ENCODE measurements at places on chromosomes 2 and 18.

DNA sequence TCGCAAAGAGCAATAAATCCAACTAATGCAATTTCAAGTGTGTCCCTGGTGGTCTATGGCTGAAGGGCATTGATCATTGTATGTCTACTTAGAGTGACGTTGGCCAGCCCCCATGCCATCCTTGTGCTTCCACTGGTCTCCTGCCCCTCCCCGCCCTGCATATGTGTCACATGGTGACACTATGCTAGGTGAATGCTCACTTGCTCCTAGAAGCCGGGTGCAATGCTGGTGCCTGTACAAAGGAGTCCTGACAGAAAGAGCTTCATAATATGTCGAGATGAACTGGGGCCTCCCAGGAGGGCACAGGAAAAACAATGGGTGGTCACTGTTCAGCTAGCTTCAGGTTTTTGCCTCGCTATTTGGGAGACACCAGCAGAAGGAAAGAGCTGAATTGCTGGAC is 5.9 kb upstream of the TRABD2A start:
- DNase-seq: no peak

GRCh38 chr18:29326214-29326613 is 1149.3 kb upstream of the CDH2 start:
- DNase-seq: no peak

- DNase-seq: no peak
These were observed 61.7 kb downstream of the MEX3C start for GRCh38 chr18:51135795-51136194.

DNA sequence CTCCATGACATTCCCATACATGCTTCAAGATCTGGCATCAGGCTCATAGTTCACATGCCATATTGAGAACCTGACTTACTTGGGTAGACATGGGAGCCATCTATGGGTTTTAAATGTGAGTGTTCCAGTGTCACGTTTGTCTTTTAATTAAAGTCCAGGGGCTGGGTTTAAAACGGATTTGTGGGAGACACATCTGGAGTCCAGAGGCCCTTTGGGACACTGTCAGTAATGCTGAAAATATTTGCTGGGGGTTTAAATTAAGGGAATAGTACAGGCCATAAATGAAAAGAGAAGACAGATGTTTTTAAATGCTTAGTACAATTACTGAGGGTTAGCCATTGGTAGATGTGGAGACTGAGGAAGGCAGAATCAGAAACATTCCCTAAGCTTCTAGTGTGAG is 478.0 kb downstream of the PID1 start:
- no peak for DNase-seq

DNA sequence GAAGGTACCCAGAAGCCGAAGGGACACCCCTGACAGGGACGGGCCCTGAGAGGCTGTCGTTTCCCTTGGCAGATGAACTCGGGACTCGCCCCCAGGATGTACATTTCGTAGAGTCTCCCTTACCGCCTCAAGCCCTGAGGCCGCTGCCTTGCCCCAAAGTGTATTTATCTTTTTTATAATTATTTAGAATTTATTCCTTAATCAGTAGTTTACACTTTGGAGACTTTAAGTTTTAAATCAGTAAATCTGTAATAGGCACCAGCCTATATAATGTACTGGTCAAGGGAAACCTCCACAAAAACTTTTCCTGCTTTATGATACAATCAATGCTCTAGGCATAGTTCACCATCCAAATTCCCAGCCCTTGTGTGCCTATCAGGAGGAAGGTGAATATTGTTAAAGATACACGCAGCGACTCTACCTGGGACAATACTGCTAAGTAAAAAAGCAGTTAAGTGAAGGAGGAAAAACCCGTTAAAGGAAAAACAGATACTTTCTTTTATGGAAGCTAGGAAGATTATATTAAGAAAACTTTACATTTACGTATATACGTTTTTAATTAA is 848 bp downstream of the VRK2 start:
- no peak for DNase-seq

DNA sequence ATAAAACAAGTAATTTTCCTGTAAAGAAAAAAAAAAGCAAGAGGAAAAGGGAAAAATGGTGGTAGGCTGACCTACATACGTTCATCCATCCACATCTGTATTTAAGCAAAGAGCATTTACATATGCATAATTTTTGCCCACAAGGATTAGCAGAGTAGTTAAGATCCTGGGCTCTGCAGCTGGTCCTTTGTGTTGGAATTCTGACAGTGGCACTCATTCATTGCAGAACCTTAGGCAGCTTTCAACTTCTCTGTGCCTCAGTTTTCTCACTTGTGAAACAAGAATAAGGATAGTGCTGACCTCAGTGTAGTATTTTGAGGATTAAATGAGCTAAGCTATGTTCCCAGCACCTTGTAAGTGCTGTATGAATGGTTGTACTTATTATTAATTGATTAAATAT is 211.3 kb downstream of the ARL4C start:
- no peak for DNase-seq

DNA sequence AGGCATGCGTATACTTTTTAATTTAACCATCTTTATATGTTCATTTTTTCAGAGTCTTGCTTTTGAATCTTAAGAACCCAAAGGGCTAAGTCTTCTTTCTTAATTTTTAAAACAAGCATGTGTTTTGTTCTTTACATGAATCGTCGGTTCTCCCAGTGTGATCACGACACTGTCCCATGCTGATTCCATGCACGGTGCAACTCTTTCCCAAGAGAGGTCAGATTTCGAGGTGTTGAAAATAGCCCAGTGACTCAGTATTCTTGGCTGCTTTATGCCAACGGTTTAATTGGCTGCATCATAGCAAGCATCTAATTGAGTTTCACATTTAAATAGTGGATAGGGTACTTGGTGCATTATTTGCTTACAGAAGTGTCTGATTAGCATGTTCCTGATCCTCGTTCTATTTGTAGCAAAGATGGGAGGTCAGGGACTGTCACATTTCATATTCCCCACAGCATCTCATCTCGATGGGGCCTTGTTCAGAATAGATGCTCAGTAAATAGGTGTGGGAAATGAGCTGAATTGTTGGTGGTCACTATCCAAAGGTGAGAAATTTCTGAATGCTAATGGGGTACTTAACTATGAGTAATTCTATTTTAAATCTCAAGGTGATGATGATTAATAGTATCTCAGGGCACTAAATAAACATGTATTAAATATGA is 2.8 kb downstream of the NPAS2 start:
- DNase-seq: no peak

DNA sequence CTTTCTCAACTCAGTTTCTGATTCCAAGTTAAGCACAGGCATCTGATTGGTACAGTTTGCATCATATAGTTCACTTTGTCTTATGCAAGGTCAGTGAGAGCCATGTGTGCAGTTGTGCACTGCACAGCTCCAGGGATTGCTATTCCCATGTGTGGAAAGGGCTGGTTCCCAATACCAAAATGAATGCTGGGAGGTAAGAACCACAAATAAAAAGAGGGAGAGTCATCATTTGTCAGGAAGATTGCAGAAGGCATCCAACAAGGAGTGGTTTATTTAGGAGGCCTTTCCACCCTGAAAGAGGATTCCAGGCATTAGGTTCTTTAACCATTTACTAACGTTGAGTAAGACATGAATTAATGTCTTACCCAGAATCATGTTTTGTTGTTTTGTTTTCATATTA is 141.2 kb upstream of the ST6GAL2 start:
- no peak for DNase-seq

DNA sequence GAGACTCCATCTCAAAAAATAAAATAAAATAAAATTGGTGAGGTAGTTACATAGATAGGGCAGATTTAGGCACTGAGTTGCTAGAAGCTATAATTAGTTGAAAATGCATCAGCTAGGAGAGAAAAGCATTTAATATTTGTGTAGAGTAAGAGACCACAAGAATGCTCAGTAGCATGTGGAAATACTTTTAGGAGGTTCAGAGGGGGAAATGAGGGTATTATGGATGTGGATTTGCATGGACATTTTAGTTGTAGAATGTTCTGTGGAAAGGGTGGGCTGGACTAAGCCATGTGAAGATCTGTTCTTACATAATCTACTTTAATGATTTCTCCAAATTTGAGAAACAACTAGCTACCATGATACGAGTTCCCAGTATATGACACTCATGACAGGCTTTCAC is 95.5 kb downstream of the ATP9B start:
- DNase-seq: no peak

DNA sequence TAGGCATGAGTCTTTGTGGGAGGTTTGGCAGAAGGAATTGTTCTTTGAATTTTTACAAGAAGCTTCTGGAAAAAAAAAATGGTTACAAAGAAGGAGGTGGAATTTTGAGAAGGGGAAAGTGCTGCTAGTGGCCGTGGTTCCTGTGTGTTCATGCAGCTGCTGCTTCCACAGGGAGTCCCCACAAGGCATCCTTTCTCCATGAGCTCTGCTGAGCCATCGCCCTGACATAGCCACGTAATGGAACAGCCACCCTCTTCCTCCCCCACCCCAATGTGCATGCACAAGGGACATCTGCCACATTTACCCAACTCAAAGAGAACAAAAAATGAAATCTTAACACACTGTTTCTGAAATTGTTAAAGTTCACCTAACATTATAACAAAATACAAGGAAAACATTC is 529.7 kb downstream of the SATB2 start:
- no peak for DNase-seq

DNA sequence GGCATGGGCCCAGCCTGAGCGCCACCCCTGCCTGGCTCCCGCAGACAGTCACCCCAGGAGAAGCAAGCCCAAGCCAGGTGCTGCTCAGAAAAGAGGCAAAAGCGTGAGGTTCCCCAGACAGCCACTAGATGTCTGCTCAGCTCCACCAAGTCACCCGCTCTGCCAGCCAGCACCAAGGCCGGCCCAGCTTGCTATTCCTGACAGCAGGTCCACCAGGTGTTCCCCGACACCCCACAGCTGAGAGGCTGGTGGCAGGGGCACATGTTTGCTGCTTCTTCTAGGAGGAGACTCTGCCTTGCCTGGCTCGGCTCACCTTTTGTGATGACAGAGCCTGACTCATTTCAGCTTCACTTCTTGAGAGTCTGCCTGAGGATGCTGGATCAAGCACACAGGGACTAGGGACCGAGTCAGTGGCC is 206.7 kb downstream of the MGAT5 start:
- DNase-seq: peak; percentile 81

- no peak for DNase-seq
These were observed 63.2 kb upstream of the MGAT4A start for GRCh38 chr2:98793897-98794830.

GRCh38 chr2:74497777-74498499 is 1.5 kb downstream of the LBX2 start:
- peak; percentile 80 for DNase-seq

DNA sequence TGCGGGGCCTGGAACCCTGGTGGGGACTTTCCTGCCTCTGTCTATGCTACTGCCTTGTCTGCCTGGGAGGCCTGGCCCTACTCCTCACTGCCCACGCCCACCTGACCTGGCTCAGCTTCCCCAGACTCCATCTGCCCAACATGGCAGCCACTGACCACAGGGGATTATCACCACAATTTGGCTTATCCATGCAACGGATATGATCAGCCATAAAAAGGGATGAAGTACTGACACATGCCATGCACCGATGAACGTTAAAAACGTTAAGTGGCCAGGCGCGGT is 5.9 kb upstream of the KCNF1 start:
- DNase-seq: no peak

- no peak for DNase-seq
These were observed 289.0 kb downstream of the RNF144A start for GRCh38 chr2:7206111-7206810.

DNA sequence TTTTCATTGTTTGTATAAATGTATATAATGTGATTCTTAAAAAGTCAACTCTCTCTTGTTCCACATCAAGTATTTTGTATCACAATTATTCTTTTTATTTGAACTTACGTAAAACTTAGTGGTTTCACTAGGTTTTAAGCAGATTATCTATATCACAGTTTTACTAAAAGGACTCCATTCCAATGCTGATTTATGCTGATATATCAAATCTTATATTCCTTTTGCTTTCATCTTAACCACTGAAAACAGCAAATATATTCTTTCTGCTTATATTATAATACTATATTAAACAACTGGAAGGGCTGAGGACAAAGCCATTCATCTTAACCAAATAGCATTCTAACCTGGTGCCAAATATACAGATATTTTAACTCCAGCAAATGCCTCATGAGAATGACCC is 24.2 kb downstream of the TRAPPC8 start:
- DNase-seq: no peak

DNA sequence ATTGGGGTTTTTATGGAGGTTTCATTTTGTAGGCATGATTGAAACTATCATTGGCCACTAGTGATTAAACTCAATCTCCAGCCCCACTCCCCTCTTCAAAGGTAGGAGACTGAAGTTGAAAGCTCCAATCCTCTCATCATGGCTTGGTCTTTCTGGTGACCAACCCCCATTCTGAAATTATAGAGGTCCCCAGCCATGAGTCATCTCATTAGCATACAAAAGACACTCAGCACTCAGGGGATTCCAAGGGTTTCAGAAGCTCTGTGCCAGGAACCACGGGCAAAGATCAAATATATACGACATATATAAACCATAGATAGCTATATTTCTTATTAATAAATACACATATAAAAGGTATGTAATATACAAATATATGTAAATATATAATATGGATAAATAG is 256.0 kb upstream of the POU3F3 start:
- DNase-seq: no peak

GRCh38 chr2:66509326-66509811 is 74.4 kb downstream of the MEIS1 start:
- DNase-seq: no peak

DNA sequence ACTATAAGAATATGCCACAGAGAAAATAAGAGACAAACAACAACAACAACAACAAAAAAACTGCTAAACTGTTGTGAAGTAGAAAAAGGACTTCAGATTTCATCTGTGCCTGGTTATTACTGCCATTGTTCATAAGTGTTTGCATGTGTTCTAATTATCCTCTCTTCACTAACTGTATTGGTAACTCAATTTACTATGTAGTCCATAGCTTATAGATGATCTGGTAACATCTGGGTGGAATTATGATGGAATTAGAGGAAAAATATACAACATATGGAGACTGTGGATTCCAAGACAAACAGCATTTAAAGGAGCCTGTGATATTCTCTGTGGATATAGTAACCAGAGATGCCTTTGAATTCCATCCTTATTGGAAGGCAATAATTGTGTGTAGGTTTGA is 1891.5 kb upstream of the PIK3C3 start:
- DNase-seq: no peak

GRCh38 chr2:143629340-143629739 is 500.1 kb downstream of the ARHGAP15 start:
- DNase-seq: no peak

DNA sequence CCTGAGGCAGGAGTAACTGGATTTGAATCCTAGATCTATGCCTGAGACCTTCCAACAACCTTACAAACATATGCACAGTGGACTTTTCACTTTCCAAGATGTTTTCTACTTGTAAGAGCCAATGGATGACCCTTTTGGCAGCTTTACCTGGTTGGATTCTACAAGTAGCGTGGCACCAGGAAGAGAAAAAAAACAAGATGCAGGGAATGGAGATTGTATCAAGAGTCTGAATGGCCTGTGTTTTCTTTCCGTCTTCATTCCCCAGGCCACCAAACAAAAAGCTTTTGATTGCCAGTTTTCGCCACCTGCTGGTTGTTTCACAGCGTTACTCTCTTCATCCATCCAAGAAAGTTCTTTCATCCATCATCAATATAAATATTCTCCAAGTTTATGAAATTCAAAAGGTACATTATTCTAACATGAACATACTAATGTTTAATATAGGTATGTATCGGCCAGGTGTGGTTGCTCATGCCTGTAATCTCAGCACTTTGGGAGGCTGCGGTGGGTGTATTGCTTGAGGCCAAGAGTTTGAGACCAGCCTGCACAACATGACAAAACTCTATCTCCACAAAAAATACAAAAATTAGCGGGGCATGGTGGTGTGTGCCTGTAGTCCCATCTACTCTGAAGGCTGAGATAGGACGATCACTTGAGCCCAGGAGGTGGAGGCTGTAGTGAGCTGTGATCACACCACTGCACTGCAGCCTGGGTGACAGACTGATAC is 3.5 kb upstream of the BCL2 start:
- no peak for DNase-seq
